ENCODE measurements at places on chromosomes 5 and 9.
A peak's percentile ranks its signal among the peaks of the same experiment; 100 is the strongest.

GRCh38 chr9:22452415-22453010 lies 5.9 kb downstream of the DMRTA1 start:
- DNase-seq: no peak

GRCh38 chr5:78541086-78541654 lies 107.4 kb downstream of the LHFPL2 start:
- no peak for DNase-seq

- DNase-seq: no peak
Observed at GRCh38 chr9:126417043-126417442, 90.4 kb downstream of the MVB12B start.

- no peak for DNase-seq
Observed at GRCh38 chr9:12680757-12681156, 12.4 kb upstream of the TYRP1 start.

DNA sequence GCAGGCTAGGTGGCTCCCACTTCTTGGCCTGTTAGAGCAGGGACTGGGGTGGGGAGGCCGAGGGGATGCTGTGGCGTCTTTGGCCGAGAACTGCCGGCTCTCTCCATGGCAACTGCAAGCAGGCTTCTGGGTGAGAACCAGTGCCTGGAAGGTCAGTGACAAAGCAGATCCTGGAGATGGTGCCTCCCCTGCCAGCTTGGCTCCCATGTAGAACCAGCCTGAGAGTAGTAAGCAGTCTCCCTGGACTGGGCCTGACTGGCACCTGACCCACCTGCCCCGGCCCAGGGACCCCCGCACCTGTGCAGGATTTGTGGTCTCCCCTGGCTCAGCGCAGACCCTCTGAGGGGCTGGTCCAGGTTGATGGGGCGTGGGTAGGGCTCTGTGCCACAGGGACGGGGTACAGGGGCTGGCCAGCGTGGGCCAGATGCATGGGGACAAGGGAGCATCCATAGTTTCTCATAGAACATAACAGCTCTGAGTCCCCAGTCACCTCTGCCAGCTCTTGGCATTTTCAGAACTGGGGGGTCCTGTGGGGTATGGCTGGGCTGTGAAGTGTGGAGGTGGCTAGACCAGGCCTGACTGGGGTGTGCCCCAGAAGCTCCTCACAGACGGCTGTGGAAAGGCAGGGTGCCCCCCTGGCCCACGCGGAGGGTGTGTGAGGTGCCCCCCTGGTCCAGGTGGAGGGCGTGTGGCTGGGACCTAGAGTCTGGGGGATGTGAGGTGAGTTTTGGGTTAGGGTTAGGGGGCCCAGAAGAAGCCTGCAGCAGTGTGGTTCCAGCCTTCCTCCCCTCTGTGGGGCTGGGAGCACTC lies 22.2 kb downstream of the CACNA1B start:
- DNase-seq: no peak

GRCh38 chr5:174922955-174923354 lies 198.6 kb downstream of the MSX2 start:
- no peak for DNase-seq

- DNase-seq: no peak
Observed at GRCh38 chr9:107190061-107190935, 92.8 kb upstream of the RAD23B start.

DNA sequence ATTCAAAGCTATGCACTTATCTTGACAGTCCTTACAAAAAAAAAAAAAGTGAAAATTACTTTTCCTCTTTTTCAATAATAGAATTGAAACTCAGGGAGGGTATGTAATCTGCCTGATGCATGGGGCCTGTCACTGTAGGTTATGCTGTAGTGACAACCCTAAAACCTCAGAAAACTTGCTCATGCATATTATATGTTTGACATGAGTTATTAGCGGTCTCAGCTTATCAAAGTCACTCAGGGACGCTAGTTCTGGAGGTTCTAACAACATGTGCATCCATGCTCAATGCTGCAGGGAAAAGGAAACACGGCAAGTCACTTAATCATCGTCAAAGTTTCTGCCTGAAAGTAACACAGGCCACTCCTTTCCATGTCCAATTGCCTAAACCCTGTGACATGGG lies 78.4 kb upstream of the TMEM252 start:
- no peak for DNase-seq

DNA sequence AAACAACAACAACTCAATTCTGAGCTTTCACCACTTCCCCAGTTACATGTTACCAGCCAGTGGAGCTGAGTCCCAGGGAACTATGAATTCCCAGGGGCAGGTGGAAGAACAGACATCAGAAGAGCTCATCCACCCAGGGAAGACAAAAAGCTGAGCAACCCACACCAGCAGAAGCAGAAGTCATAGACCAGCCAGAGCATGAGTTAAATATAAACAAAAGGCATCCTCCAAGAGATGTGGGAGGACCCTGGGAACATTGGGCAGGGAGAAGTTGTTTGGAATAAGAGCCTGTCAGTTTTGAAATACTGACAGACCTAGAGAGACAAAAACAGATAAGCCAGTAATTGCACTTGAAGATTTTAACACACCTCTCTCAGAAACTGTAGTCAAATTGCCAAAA lies 102.3 kb upstream of the LMX1B start:
- no peak for DNase-seq

DNA sequence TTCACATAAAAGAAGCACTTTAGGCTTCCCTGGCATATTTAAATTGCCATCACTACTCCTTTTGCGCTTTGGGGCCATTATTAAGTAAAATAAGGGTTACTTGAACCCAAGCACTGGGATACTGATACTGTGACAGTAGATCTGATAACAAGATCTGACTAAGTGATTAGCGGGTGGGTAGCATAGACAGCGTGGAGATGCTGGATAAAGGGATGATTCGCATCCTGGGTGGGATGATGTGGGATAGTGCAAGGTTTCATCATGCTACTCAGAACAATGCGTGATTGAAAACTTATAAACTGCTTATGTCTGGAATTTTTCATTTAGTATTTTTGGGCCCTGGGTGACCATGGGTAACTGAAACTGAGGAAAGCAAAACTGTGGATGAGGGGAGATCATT lies 75.1 kb downstream of the PTTG1 start:
- no peak for DNase-seq

DNA sequence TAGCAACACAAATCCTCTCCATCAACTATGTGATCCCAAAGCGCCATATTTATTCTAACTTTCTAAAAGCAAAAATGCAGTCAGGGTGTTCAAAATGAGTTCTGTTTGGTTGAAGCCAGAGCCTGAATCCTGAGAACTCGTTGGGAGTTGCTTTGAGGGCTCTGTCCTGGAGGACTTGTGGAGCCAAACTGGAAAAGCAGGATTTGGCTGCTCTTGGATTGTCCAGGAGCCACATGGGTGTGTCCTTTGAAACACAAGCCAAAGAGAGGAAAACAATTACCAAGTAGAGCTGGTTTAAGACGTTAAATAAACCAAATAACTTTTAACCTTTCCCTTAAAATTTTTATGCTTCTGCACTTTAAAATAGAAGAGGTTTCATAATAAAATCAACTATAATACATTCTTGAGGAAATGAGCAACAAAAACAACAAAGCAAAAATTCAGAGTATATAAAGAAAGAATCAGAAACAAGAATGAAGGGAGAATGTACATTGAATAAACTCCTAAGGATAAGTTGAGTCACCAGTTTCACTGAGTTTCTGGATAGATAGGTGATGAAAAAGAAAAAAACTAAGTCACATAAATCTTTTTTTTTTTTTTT lies 13.5 kb downstream of the C5orf46 start:
- no peak for DNase-seq

- DNase-seq: no peak
Observed at GRCh38 chr9:31996331-31996730, 388.1 kb upstream of the ACO1 start.

- DNase-seq: no peak
Observed at GRCh38 chr9:136010615-136011361, 49.6 kb upstream of the UBAC1 start.

DNA sequence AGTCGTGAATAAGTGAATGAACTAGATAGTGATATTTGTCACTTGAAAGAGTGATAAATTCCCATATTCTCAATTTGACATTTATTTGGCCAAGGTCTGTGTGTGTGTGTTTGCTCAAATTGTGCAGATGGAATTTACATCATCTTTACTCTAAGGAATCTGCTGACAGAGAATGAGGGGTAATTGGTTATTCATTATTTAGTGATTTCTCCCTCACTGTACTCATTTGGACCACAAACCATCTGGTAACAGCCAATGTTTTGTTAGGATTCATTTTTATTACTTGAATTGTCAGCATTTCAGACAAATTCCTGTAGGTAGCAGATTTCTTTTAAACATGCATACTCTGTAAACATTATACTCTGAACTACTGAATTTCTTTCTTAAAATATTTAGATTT lies 15.6 kb downstream of the VCAN start:
- no peak for DNase-seq

DNA sequence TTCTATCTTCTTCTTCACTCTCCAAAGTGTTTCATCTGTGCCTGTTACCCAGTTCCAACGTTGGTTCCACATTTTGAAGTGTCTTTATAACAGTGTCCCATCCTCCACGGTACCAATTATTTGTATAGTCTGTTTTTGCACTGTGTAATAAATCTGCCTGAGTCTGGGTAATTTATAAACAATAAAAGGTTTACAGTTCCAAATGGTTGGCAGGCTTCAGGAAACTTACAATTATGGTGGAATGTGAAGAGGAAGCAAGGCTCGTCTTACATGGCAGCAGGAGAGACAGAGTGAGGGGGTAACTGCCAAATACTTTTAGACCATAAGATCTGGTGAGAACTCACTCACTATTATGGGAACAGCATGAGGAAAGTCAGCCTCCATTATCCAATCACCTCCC lies 465.4 kb upstream of the CDH9 start:
- DNase-seq: no peak

DNA sequence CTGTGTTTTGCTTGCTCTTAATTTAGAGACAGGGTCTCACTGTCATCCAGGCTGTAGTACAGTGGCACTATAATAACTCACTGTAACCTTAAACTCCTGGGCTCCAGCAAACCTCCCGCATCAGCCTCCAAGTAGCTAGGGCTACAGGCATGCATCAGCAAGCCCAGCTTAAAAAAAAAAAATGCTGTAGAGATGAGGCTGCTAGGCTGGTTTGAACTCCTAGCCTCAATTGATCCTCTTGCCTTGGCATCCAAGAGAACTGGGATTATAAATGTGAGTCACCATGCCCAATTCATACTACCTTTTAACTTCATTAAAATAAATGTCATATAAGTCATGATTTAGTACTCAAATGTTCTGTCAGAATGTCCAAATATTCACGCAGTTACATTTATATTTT lies 2195.7 kb upstream of the C9orf72 start:
- no peak for DNase-seq

DNA sequence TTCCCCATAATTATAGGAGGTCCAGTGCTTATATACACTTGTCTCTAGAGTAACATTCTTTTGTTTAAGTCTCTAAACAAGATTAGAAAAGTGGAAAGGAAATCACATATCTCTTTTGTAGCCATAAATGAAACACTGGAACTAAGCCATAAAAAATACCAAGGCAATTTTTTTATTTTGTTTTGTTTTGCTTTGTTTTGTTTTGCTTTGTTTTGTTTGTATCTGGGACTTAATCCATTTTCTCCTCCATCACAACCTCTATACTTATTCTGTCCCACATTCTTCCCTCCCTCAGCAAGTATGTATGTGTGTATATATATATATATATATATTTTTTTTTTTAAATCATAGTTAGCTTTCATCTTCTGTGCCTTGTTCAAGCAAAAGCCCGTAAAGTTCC lies 436.6 kb upstream of the MPDZ start:
- DNase-seq: no peak

- no peak for DNase-seq
Observed at GRCh38 chr5:73890569-73890968, 264.6 kb downstream of the ARHGEF28 start.

DNA sequence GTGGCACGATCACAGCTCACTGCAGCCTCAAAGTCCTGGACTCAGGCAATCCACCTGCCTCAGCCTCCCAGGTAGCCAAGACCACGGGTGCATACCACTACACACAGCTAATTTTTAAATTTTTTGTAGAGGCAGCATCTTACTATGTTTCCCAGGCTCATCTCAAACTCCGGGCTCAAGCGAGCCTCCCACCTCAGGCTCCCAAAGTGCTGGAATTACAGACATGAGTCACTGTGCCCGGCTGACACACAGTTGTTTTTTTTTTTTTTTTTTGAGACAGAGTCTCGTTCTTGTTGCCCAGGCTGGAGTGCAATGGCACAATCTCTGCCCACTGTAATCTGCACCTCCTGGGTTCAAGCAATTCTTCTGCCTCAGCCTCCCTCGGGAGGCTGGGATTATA lies 70.1 kb upstream of the CNOT6 start:
- DNase-seq: no peak

- no peak for DNase-seq
Observed at GRCh38 chr5:111742177-111742994, 14.6 kb downstream of the NREP start.

- DNase-seq: no peak
Observed at GRCh38 chr9:81394881-81395675, 294.3 kb downstream of the TLE1 start.

- peak; percentile 18 for DNase-seq
Observed at GRCh38 chr9:36023260-36024048, 13.3 kb upstream of the RECK start.

DNA sequence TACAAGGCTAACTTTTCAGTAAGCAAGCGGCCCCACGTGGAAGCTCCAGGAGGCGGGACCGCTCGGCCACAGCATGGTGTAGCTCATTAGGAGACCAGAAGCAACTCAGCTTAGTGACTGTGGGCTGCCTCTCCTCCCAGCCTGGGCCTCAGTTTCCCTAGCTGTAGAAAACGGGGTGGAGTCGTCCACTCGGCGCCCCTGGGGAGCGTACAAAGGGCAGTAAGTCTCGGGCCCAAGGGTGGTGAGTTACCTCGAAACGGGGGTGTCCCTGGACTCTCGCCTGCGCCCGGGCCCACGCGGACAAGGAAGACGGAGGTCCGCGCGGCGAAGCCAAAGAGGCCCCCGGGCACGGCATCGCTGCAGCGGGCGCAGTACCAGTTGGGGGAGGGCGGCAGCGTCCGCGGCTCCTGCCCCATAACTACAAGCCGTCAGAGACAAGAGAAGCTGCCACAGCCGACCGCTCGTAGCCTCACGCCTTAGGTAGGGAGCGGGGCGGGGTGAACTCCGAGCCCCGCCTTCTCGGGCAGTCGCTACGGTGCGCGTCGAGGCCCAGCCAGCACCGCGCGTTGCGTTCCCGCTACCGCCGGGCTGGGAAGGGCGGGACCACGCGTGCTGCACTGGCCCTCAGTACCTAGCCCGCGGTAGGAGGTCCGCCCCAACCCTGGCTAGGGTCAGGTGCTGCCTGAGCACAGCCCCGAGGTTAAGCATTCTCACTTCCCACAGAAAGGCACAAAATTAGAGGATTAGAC lies at the start of gene GEMIN5:
Gene GEMIN5 (minus strand): TSS at position 494 of the 749 bp plus-strand sequence. CDS start 78 bp downstream, at position 416.
- peak; percentile 59 for DNase-seq

Measured in GF-D8 (cell line).